Hepatocyte (in vitro differentiated cells): ENCODE measurements at places on chromosomes 4 and X.

DNA sequence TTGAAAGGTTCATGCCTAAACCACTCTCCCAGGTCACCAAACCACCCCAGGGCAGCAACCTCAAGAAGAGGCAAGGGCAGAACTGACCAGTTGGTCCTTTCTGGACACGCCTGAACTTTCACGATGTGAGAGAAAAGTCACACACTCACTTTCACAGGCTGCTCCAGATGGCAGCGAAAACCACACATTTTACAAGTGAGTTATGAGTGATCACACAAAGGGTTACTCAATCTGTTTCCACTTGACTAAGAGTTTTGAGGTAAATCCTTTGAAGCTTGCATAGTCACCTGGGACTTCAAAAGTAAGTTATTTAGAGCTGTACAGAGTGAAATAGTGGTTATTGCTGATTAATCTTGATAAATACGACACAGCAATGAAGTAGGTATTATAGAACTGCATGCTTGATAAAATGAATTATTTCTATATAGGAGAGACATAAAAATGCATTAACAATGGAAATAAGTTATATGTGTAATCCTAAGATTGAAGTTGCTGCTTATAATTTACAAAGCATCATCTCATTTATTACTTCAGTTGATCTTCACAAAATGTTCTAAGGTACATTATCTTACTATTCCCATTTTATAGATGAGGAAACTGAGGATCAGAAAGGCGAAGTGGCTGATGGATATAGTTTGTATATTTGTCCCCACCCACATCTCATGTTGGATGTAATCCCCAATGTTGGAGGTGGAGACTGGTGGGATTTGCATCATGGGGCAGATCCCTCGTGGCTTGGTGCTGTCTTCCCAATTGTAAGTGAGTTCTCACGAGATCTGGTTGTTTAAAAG is 103.0 kb upstream of the KLF3 start:
- DNase-seq, result no peak

- no peak for DNase-seq
Measured at GRCh38 chrX:49176421-49177326, 5.0 kb downstream of the PLP2 start.

DNA sequence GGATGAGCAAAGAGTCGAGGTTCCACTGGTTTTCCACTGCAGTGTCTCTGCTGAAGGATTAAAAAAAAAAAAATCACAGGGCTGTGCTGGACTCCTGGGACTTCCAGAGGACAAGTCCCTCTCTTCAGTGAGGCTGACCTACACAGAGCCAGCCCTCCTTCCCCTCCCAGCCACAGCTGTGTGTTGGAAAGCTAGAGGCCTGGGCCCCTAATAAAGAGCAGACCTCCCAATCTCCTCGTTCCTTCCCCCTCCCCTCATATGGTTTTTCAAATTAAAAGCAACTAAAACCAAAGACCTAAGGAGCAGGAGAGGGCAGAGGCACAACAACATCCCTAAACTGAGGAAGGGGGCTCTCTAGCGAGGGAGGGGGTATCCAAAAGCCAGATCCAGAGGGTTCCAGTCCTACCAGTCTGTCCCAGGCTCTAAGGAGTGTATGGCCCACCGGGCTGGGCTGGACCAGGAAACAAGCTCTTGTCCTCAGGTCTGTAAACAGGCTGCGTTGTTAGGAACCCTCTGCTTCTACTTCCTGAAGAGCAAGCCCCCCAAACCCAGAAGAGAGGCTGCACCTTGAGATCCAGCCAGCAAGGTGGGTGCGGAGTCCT is 4.0 kb upstream of the PDGFRA start:
- DNase-seq, result no peak

DNA sequence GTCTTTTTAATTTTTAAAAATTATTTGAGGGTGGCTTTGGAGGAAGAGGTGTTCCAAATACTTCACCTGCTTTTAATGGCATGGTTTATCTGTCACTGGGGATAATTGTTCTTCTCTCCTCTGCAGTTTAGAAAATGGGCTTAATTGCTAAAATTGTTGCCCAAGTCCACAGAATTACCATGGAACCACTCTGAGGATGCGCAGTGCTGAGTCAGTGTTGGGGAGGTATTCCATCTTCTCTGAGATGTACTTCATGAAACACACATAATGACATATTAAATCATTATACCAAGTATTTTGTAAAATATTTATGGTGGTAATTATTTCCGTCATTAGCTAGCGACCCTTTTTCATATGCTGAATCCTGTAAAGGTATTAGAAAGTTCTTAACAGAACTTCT is 8.0 kb downstream of the ASB5 start:
- DNase-seq, result no peak

DNA sequence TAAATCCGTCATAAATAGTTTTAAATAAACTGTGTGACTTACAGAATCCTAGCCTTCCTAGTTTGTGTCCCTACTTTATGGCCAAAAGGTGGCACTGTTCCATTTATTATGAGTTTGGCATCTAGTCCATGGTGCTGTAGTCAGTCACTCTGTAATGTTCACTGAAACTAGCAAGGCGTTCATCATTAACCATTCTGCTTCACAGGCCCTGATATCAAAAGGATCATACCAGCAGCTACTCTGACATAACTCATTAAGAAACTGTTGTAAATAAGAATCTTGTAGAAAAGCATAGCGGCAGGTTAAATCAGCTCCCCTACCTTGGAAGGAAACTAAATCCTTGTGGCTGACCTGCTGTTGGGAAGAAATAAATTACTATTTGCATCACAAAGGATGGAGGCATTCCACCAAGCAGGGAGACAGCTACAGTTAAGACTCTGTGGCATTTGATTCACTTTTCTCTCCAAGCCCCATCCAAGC is 919.6 kb upstream of the DIAPH2 start:
- peak; percentile 75 for DNase-seq

DNA sequence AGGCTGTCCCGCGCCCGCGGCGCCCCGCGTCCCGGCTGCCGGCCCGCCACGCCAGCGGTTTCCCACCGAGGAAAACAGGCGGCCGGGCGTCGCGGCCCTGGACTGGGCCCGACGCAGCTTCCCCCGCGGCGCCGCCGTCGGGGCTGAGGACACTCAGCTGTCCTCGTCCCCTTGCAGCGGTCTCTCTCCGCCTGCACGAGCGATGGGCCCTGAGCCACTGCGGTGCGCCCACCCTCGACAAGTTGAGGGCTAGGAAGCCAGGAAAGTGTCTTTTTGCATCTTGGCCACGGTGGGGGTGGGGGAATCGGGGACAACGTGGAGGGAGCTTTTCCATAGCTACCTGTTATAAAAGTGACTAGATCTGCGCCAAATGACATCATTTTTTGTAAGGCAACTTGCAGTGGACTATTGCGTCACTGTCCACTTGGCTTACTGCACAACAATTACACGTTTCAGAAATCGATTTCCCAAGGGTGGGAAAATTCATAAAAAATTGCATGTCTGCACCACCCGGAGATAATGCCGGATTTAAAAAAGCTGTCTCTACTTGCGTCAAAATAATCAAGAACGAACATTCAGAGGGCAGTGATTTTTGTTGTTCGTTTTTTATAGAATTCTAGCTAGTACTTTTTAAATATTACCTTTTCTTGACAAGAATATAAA is 1.1 kb downstream of the KLHL15 start:
- DNase-seq, result peak; percentile 71

- DNase-seq, result no peak
Measured at GRCh38 chrX:1412551-1413161, 20.7 kb upstream of the SLC25A6 start.

DNA sequence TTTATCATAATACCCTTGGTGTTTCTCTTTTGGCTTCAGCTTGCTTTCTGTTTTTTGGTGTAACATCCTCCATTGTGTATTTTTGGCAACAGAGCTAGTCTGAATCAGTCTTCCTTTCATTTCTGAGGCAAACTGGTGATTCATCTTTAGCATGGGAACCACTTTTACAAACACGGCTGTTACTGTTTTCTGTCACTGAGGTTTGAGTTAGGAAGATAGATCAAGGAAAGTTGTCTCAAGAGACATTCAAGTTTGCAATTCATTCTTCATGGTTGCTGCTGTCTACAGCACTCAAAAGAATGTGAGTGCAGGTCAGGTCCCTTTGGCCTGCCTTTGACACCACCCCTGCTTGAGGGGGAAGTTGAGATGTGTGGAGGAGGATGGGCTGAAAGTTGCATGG is 36.3 kb downstream of the IL21 start:
- DNase-seq, result no peak

DNA sequence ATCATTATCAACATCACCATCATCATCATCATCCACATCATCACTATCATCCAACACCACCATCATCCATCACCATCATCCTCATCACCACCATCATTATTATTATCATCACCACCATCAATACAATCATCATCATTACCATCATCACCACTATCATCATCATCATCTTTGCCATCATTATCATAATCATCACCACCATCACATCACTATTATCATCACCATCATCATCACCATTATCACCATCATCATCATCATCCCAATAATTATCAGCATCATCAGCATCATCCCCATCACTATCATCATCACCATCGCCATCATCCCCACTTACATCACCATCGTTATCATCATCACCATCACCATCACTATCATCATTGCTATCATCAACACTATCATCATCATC is 1021.9 kb upstream of the PRKX start:
- DNase-seq, result no peak

- DNase-seq, result no peak
Measured at GRCh38 chr4:36854554-36854953, 390.0 kb upstream of the NWD2 start.

DNA sequence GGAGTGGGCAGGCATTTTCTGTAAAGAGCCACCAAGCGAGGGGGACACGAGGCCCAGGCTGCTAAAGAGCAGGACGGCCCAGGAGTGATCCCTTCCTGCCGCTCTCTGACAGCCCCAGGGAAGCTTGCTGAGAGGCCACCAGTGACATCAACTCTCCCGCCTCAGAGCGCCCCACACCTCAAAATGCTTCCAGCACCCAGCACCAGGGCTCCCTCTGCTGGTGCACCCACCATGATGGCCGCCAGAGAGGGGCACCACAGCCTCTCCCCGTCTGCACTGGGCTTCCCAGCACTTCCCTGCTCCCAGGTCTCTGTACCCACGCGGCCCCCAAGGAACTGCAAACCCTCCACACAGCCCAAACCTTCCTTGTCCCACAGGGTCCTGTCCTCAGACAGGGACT is 40.4 kb downstream of the GAK start:
- DNase-seq, result no peak

DNA sequence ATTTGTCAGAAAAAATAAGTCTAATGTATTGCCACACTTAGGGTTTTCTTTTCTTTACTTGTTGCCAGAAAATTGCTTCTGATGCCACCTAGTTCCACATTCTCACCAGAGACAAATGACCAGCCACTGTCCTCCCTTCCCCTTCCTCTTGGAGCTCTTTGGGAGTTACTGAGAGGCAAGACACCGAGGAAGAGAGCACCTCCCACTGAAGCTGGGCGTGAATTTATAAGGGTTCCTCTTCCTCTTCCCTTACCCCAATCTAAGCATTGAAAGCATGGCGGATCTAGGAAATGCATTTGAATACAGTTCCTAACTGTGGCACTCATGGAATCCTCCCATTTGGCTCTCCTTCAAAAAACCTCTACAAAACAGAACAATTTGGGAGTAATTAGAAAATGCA is 30.0 kb downstream of the ANXA3 start:
- no peak for DNase-seq

GRCh38 chr4:526971-527460 is 28.0 kb downstream of the PIGG start:
- DNase-seq, result no peak

DNA sequence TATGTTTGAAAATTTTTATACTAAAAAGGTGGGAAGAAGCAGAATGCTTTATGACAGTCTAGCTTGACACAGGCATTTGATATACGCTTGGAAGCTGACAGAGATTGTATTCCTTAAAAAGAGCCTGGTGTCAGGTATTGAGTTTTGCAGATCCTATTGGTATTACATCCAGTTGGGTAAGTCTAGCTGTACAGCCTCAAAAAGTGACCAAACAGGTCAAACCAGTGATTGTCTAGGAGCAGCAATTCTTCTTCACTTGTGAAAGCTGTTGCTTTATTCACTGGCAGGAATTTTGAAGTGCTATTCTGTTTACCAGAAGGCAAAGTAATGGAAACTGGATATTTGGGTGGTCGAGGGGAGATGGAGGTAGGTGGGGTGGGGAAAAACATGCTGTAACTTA is 77.5 kb downstream of the UCHL1 start:
- DNase-seq, result peak; percentile 29

GRCh38 chr4:71221510-71222466 is 117.0 kb upstream of the SLC4A4 start:
- DNase-seq, result no peak

DNA sequence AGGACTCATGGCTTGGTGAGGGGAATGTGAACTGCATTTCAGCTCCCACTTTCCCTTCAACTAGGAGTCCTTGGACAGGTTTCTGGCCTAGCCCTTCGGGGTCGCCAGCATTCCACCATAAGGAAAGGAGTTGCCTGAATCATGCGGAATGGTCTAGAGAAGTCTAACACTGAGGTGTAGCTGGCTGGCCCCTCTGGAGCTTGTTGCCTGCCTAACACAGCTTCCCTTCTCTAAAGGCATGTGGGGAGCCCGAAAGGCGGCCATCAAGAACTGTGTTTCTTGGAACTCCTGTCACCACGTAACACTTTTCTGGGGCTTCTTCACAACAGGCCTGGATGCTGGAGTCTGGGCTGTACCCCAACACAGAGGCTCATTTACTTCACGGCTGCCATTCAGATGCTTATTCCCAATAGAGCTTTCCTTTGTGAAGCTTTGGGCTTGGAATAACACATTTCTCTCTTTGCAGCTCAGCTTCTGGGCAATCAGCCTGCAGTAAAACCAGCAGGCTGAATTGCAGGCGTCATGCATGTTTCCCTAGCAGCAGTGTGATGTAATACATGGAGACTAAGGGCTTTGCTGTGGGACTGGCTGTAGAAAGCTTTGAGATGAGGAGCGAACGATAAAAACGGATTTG is 5.4 kb downstream of the GABRQ start:
- no peak for DNase-seq

DNA sequence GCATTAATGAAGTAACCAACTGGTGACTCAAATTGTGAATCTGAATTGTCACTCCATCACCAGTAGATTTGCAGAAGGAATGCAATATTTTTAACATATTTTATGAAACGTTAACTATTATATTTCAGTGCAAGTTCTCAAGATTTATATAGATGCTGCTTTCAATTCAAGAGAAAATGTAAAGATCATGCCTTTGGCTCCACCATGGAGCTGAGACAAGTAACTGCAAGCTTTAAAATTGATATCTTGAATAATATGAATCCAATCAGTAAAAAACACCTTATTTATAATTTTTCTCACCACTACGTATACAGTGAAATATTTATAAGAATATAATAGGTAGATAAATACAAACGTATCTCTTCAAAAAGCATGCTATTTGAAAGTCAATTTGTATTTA is 27.8 kb upstream of the GALNTL6 start:
- no peak for DNase-seq

- no peak for DNase-seq
Measured at GRCh38 chrX:43743100-43743822, 87.2 kb downstream of the MAOA start.

DNA sequence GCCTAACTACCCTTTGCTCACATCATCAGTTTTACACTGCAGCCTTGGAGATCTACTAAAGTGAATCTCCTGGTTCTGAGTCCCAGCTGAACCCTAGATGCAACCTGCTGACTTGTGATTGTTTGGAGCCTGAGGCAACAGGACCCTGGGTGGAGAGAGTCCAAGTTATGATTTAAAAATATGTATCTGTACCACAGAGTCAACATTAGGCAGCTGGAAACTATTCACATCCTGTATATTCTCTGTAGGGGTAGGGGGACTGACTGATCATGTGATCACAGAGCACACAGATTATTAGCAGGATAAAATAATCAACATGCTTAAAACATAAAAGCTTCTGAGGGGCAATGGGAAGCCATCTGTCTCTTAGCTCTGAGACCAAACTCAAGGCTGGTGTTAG is 52.1 kb downstream of the CT47B1 start:
- no peak for DNase-seq

- no peak for DNase-seq
Measured at GRCh38 chr4:112377594-112378242, 80.5 kb downstream of the ALPK1 start.
